ENCODE measurements at places on chromosomes 2 and 18. TPM values are rescaled to one million over a fixed set of nuclear protein-coding genes. Genes with fewer than 3 reads are reported as not detected.

DNA sequence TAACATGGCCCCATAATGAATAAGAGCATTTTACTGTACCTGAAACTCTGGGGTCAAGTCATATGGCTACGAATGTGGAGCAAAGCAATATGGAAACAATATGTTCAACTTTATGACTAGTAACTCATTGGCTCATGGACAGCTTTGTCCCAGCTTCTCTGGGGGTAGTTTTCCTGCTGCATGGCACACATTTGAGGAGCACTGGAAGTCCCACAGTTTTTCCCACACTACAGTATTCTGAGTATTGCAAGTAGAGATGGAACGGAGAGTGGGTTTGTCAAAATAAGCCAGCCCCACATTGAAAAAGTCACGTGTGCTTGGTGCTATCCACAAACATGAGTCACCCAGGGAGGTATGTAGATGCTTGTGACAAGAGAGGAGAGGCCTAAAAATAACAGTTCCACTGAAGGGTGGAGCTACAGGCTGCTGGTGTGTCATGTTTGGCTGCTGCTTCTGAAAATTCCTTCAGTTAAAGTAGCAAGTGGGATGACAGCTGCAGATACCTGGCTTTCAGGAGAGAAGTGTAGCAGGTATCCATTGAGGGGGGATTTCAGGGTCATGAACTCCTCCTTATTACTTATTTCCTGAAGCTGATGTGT, 48.2 kb upstream of the CTAGE1 start:
- no peaks in the 10 kb centered on the region for H3K27me3 ChIP-seq
- DNase-seq, result peak; percentile 70
- H3K4me1 ChIP-seq, result peaks cover 70% of the 10 kb centered on the region
- H3K27ac ChIP-seq, result peak overlapping the region; percentile 100

- H3K4me1 ChIP-seq, result peaks cover 6% of the 10 kb centered on the region
- no peaks in the 10 kb centered on the region for H3K36me3 ChIP-seq
- no peak for DNase-seq
- H3K27me3 ChIP-seq, result peaks cover 14% of the 10 kb centered on the region
- H3K4me3 ChIP-seq, result no peak overlapping the region
These were observed 159.3 kb downstream of the PTH2R start for GRCh38 chr2:208565690-208566416.

ADI1 gene
- total RNA-seq, result 32.6 TPM

DNA sequence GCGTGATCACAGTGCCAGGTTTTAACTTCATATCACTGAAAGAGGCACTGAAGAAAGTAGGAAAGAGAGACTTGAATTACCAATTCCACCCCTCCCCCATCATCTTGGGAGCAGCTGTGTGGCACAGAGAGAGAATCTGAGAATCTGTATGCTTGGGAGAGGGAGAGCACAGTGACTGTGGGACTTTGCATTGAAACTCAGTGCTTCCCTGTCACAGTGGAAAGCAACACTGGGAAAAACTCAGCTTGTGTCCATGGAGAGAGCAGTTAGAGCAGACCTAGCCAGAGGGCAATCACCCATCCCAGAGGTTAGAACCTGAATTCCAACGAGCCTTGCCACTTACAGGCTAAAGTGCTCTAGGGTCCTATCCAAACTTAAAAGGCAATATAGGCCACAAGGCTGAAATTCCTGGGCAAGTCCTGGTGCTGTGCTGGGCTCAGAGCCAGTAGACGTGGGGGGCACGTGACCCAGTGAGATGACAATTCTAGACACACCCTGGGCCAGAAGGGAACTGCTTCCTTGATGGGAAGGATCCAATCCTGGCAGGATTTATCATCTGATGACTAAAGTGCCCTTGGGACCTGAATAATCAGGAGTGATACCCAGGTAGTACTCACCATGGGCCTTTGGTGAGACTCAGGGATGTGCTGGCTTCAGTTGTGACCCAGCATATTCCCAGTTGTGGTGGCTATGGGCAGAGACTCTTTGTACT, 15.5 kb upstream of the ABCB11 start:
- DNase-seq, result peak; percentile 54
- peaks cover 24% of the 10 kb centered on the region for H3K4me1 ChIP-seq
- H3K27ac ChIP-seq, result no peak overlapping the region
- no peaks in the 10 kb centered on the region for H3K27me3 ChIP-seq

DNA sequence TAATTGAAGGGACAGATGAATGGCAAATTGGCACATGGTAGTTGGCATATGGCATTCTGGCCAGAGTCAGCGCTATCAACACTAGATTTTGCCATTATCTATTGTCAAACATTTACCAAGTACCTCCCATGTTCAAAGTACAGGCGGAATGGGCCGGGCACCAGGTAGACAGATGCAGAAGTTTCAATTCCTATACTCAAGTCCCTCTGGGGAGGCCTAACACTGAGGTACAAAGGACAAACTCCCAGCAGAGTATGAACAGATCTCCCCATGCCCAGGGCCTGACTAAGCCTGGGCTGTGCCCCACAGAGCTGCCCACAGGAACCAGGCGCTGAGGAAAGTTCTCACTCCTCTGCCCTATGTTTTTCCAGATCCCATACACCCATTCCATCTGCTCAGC, 257.5 kb upstream of the KLHL29 start:
- H3K36me3 ChIP-seq, result no peaks in the 10 kb centered on the region
- H3K27ac ChIP-seq, result no peak overlapping the region
- peaks cover 21% of the 10 kb centered on the region for H3K4me1 ChIP-seq
- no peak for DNase-seq

DNA sequence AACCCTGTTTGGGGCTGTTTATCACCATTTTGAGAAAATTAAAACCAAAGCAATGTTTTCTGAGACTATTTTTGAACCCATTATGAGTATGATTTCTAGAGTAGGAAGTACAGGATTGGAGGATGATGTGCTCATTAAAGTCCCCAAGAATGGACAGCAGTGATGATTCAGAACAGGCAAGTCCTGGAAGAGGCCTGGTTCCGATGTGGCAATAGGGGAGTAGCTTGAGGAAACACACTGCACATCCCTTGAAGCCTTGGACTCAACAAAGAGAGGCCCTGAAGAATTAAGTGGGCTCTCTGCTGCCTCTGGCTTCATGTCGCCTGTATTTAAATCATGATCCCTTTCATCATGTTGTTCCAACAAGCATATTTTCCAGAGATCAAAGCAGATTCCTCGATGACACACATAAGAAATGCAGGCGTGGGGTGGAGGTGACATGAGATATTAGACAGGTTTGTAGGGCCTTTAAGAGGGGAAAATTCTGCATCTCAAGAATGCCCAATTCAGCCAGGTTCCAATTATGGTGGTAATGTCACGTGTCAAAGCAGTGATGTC, 242.2 kb downstream of the FHOD3 start:
- peaks cover 29% of the 10 kb centered on the region for H3K27me3 ChIP-seq
- H3K27ac ChIP-seq, result no peak overlapping the region
- no peak overlapping the region for H3K4me3 ChIP-seq
- no peaks in the 10 kb centered on the region for H3K36me3 ChIP-seq
- no peak for DNase-seq
- H3K4me1 ChIP-seq, result no peaks in the 10 kb centered on the region

CDCA7 gene
- total RNA-seq, result 48.2 TPM

DNA sequence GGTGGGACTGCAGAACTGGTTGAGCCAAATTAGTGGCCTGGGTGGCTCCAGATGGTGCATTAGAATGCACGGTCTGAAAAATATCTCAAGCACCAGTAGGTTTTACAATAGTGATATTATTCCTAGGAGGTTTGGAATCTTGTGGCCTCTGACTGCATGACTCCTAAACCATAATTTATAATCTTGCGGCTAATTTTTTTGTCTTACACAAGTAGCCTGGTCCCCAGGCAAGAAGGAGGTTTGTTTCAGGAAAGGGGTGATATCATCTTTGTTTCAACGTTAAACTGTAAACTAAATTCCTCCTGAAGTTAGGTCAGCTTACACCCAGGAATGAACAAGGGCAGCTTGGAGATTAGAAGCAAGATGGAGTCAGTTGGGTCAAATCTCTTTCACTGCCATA, 98.9 kb upstream of the ARL4C start:
- H3K4me3 ChIP-seq, result no peak overlapping the region
- H3K4me1 ChIP-seq, result no peaks in the 10 kb centered on the region
- H3K27ac ChIP-seq, result no peak overlapping the region

ACKR3 gene
- total RNA-seq, result 9.5 TPM

DNA sequence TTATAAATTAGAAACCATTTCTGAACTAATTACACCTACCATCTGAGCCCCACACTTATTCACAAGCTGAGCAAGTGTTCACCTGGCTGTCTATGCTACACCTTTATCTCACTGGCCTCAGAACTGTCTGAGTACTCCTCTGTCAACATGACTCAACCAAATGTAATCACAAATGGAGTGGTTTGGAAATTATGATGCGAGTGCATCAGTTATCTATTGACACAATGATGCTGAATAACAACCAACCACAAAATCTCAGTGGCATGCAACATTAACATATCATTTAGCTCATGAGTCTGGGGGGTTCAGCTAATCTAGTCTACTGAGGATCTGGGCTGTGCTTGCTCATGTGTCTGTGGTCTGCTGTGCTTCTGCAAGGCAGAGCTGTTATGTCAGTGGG, 184.2 kb upstream of the NXPH2 start:
- H3K36me3 ChIP-seq, result no peaks in the 10 kb centered on the region
- no peaks in the 10 kb centered on the region for H3K27me3 ChIP-seq
- H3K4me1 ChIP-seq, result peaks cover 7% of the 10 kb centered on the region
- no peak overlapping the region for H3K4me3 ChIP-seq
- H3K27ac ChIP-seq, result no peak overlapping the region

DNA sequence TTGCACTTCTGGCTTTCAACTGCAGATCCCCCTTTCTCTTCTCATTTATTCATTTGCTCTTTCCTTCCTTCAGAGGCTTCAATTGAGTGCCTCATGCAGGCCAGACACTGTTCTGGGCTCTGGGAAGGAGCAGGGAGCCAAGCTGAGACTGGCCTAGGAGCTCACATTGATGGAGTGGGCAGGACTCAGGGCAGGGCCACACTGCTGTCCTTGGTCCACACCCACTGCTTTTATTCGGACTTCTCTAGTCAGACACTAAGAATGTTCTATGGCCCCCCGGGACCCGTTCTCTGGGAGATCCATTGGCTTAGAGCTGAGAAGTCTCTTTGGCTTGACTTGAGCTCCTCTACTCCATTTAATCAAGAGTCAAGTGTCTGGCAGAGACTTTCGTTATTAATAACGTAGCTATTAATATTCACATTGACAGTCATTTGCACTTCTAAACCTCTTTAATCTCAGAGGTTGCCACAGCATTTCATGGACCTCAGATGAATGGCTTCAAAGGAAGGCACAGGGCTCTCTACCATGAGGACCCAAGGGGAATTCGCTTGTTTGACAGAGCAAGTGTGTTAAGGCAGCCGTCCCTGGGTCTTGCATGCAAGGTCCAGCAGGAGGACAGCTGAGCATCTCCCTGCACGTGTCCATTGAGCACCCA, 20.1 kb downstream of the SH3RF3 start:
- peaks cover 93% of the 10 kb centered on the region for H3K27me3 ChIP-seq
- no peak for DNase-seq
- no peaks in the 10 kb centered on the region for H3K4me1 ChIP-seq
- no peak overlapping the region for H3K27ac ChIP-seq
- no peaks in the 10 kb centered on the region for H3K36me3 ChIP-seq
- H3K4me3 ChIP-seq, result no peak overlapping the region

DNA sequence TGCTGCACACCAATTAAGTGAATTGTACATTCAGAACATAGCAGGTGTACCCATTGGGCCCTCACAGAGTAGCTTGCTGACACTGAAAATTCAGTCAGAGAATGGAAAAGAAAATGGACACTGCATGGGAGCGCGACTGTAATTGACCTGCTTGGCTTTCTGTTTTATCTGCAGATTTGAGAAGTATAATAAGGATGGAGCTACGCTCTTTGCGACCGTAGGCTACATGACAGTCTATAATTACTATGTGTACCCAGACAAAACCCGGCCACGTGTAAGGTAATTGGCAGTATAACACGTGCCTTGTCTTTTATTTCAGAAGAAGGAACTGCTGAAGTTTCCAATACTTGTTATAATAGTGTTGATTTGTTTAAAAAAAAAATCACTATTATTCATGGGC, 33.5 kb upstream of the METAP1D start:
- H3K27ac ChIP-seq, result no peak overlapping the region
- no peak for DNase-seq
- no peaks in the 10 kb centered on the region for H3K36me3 ChIP-seq
- no peaks in the 10 kb centered on the region for H3K27me3 ChIP-seq
- no peak overlapping the region for H3K4me3 ChIP-seq

TIA1 gene
- total RNA-seq, result 130 TPM

DNA sequence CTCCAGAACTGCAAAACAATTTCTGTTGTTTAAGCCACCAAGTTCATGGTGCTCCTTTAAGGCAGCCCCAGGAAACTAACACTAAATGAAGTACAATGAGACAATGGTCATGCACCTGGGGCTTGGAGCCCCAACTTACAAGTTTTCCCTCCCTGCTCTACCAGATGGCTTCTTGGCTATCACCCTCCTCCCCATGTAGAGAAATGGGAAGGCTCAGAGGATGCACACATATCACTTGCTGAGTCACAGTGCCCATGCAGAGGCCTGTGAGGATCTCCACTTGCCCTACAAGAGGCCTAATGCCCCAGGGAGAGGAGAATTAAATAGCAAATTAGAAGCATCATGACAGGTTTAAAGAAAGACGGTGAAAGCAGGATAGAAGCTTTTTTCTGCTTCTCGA, 270.9 kb downstream of the TTC32 start:
- DNase-seq, result no peak
- no peak overlapping the region for H3K4me3 ChIP-seq
- no peaks in the 10 kb centered on the region for H3K4me1 ChIP-seq
- peaks cover 14% of the 10 kb centered on the region for H3K27me3 ChIP-seq
- no peak overlapping the region for H3K27ac ChIP-seq

DNA sequence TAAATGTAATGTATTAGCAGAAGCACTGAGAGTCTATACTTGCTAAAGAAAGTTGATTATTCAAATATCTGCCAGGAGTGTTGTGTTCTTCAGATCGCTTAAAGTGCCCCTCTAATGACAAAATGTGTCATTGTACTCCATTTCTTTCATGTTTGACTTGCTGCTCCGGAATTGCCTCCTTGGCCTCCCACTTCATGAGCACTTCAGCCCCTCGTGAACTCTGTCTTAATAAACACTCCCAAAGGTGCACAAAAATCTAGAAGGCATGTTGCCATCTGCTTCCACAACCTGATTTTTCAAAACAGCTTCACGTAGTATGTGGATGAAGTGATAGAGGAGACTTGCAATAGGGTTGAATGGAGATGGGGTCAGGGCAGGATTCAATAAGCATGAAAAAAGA, 396.1 kb downstream of the TDRD15 start:
- H3K27me3 ChIP-seq, result no peaks in the 10 kb centered on the region
- no peak for DNase-seq
- H3K4me3 ChIP-seq, result no peak overlapping the region

GRCh38 chr2:171206422-171207115, 45.9 kb upstream of the TLK1 start:
- H3K27me3 ChIP-seq, result no peaks in the 10 kb centered on the region
- no peak overlapping the region for H3K4me3 ChIP-seq
- DNase-seq, result no peak
- no peaks in the 10 kb centered on the region for H3K36me3 ChIP-seq
- H3K27ac ChIP-seq, result no peak overlapping the region

DNA sequence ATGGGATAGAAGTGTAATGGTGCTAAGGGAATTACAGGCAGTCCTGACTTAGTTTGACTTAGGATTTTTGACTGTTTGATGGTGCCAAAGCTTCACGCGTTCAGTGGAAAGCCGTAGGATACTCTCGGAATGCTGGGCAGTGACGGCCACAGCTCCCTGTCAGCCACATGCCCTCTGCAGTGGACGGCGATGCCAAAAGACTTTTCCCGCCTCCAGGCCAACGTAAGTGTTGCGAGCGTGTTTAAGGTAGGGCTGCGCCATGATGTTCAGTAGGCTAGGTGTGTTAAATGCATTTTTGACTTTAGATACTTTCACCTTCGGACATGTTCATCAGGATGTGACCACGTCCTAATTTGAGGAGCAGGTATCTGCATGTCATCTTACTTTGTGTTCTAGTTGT, 63.4 kb downstream of the DCDC2C start:
- no peak overlapping the region for H3K27ac ChIP-seq
- DNase-seq, result no peak
- H3K4me1 ChIP-seq, result no peaks in the 10 kb centered on the region
- peaks cover 20% of the 10 kb centered on the region for H3K27me3 ChIP-seq

INPP5D gene
- total RNA-seq, result not detected
